Vagina (tissue), 2 donors: ENCODE measurements at places on chromosomes 7 and 10.

- peaks cover 20% of the 10 kb centered on the region for H3K36me3 ChIP-seq
- no peak overlapping the region for H3K4me3 ChIP-seq
- DNase-seq, result no peak
- H3K27ac ChIP-seq, result no peak overlapping the region
- H3K27me3 ChIP-seq, result no peaks in the 10 kb centered on the region
These were observed 91.1 kb downstream of the MAD1L1 start for GRCh38 chr7:2141651-2142050.

- no peak overlapping the region for H3K4me3 ChIP-seq
- peaks cover 77% of the 10 kb centered on the region for H3K4me1 ChIP-seq
- peak overlapping the region; percentile 85 for H3K27ac ChIP-seq
- no peaks in the 10 kb centered on the region for H3K36me3 ChIP-seq
- DNase-seq, result no peak
These were observed 211.4 kb upstream of the KLF14 start for GRCh38 chr7:130945411-130945811.

DNA sequence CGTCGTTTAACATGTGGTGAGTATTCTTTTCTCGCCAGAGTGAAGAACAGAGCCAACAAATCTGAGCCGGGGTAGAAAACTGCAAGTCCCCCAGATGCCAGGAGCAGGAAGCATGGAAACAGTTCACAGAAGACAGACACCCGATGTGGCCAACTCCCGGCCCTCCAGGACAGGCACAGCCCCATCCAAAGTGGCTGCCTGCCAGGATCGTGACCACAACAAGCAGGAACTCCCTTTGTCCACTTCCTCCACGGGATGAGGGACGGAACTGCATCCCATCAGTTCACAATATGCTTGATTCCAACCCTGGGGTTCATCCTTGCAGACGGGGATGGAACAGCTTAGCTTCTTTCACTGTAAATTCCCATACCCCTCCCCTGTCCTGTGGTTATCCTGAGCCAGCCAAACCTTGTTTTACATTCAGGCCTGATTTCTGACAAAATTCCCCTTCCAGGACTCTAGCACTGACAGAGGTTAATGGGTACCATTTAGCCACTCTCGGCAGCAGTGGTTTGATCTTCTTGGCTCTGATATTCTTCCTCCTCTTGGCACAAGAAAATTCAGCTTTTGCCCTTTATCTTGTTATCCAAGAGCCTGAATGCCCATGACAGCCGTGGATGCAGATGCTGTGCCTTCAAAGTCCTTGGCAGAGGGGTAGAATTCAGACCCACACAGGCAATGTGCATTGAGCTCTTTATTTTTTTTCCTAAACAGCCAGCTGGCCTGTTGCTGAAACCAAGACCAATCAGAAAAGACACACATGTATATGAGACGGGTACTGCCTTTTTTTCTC is 105.5 kb upstream of the FAM204A start:
- H3K4me3 ChIP-seq, result no peak overlapping the region
- H3K27ac ChIP-seq, result no peak overlapping the region
- H3K27me3 ChIP-seq, result no peaks in the 10 kb centered on the region
- H3K4me1 ChIP-seq, result no peaks in the 10 kb centered on the region

DNA sequence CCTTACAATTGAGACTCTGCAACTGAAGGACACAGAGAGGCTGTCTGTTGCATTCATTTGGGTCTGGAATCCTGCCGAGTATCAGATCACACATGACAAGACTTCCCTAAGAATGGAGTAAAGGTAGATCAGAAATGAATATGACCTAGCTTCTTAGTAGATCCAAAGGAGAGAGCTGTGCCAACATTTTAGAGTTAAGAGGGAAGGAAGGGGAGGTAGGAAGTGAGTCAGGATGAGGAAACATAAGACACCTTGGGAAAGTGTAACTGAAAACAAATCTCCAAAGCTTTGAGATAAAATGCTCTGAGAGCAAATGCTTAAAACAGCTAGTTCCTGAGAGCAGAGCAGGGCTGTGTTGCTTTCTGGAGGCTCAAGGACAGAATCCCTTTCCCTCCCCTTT is 6.1 kb upstream of the SLC25A13 start:
- no peaks in the 10 kb centered on the region for H3K36me3 ChIP-seq
- DNase-seq, result no peak

- H3K27ac ChIP-seq, result peak overlapping the region; percentile 22
- H3K27me3 ChIP-seq, result no peaks in the 10 kb centered on the region
- H3K36me3 ChIP-seq, result no peaks in the 10 kb centered on the region
- no peak for DNase-seq
- no peak overlapping the region for H3K4me3 ChIP-seq
These were observed 207.8 kb downstream of the DIP2C start for GRCh38 chr10:481628-482027.

DNA sequence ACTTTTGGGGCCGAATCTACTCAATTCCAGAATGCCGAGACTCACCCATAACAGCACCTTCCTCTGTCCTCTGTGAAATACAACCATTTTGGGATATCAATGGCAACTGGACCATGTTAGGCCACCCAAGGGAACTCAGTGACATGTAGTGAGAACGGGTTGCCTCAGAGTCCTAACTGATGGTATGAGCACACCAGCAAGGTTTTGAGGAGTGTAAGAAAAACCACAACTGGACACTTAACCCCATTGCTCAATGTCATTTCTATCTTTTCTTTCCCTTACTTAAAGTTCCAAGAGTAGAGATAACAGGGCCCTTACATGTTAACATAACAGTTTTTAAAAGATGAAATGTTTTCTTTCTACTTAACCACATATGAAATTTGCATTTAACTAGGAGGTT is 67.1 kb downstream of the TNS3 start:
- no peak for DNase-seq
- peaks cover 32% of the 10 kb centered on the region for H3K4me1 ChIP-seq
- no peak overlapping the region for H3K4me3 ChIP-seq
- H3K36me3 ChIP-seq, result no peaks in the 10 kb centered on the region

DNA sequence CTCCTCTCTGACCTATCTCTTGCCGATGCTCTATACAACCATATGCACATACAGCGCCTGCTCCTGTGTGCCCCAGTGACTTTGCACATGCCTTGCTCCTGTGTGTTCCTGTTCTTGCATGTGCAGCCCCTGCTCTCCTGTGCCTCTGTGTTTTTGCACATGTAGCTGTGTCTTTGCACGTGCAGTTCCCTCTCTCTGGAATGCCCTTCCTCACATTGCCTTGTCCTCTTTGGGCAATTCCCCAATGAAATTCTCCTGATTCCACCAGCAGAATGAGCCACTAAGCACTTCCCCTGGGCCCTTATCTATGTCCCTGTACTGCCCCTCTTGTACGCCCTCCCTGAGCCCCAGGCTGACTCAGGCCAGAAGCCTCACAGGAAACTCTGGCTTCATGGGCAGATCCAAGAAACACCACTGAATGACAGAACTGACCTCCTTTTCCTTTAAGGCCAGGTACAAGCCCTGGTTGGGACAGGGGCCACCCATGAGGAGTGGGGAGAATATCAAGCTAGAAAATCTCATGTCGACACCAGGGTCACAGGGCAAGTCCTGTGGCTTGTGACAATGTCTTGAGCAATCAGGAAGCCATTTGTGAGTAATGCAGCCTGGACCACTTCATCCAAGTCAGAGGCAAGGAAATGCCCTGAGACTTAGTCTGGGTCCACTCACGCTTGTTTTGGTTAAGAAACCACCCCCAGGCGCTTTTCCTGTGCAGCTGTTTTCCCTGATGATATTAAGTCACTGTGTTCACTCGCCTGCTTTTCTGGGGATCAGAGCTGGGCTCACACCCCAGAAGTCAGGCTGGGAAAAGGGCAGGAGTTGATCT is 1.9 kb upstream of the ARHGAP22 start:
- H3K4me3 ChIP-seq, result no peak overlapping the region
- peaks cover 16% of the 10 kb centered on the region for H3K4me1 ChIP-seq
- DNase-seq, result peak; percentile 70
- peak overlapping the region; percentile 9 for H3K27ac ChIP-seq
- no peaks in the 10 kb centered on the region for H3K27me3 ChIP-seq

DNA sequence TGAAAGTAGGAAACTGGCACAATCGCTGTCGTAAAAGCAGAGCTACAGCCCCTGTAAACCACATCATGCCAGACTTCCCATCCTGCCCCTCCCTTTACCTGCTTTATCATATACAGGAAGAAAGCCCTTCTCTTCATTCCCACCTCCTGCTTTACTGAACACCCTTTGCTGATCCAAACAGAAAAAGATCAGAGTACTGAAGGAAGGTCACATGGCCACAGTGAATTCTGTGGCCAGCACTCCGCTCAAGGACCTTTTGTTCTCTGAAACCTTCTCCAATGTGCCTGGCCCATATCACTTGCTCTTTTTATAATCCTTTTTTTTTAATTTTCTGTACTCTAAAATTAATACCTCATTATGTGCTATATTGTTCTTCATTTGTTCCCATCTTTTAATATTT is 108.8 kb upstream of the LRGUK start:
- H3K4me3 ChIP-seq, result no peak overlapping the region
- DNase-seq, result no peak
- peaks cover 7% of the 10 kb centered on the region for H3K4me1 ChIP-seq
- H3K27ac ChIP-seq, result no peak overlapping the region
- no peaks in the 10 kb centered on the region for H3K36me3 ChIP-seq

- H3K36me3 ChIP-seq, result no peaks in the 10 kb centered on the region
- no peak for DNase-seq
- H3K27me3 ChIP-seq, result no peaks in the 10 kb centered on the region
- H3K27ac ChIP-seq, result no peak overlapping the region
- H3K4me3 ChIP-seq, result no peak overlapping the region
These were observed 39.2 kb upstream of the CYP2C18 start for GRCh38 chr10:94644352-94644751.

DNA sequence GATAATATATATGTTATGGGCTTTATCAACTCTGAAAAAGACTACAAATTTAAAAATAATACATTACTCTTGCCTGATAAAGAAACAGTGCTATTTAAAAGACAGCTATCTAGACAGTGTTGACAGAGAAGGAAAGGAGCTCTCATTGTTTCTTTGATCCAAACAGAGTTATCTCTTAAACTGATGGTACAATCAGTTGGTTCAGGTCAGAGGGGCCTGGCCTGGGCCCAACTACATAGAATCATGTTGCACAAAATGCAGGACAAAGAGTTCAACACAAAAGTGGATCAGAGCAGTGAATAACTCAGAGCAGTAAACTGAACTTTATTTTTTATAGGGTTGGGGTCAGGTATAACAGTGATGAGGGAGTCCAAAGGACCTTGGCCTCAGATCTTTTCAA is 33.8 kb upstream of the SEMA3D start:
- no peaks in the 10 kb centered on the region for H3K4me1 ChIP-seq
- no peaks in the 10 kb centered on the region for H3K36me3 ChIP-seq
- H3K27me3 ChIP-seq, result no peaks in the 10 kb centered on the region
- H3K27ac ChIP-seq, result no peak overlapping the region
- DNase-seq, result no peak
- H3K4me3 ChIP-seq, result no peak overlapping the region

DNA sequence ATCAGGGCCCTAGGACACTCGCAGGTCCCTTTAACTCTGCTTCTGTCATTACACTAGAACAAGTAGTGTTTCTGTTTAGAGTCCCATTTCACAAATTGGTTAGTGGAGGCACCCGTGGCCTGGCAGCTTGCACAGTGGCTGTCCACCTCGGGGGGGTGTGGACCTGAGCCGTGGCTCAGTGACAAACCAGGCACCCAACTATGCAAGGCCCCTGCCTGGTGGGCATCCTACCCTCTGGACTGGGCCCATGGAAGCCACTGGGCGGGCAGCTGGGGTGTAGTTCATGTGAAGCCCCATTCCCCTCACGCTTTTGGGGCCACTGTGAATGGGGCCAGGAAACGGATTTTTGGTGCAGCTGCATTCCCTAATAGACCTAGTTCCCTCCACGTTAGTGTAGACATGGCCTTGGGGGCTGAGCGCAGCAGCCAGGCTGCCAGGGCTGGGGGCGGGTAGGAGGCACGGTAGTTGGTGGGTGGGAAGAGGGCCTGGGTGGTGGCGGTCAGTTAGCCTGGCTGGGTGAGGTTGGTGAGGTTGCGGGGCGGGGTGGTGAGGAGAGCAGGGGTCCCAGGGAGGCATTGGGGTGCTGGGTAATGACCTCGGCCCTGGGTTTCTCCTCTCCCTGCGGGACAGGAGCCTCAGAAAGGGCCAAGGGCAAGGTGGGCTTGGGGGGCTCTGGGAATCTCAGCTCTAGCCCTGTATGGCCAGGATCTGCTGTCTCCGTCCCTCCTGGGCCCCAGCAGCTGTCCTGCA is 18.7 kb downstream of the ZNF316 start:
- H3K36me3 ChIP-seq, result no peaks in the 10 kb centered on the region
- peaks cover 3% of the 10 kb centered on the region for H3K4me1 ChIP-seq
- H3K27me3 ChIP-seq, result no peaks in the 10 kb centered on the region
- no peak overlapping the region for H3K27ac ChIP-seq

- H3K4me3 ChIP-seq, result no peak overlapping the region
- no peaks in the 10 kb centered on the region for H3K36me3 ChIP-seq
- H3K27ac ChIP-seq, result no peak overlapping the region
- DNase-seq, result no peak
- H3K4me1 ChIP-seq, result no peaks in the 10 kb centered on the region
These were observed 131.6 kb downstream of the PKD1L1 start for GRCh38 chr7:47816647-47817046.

DNA sequence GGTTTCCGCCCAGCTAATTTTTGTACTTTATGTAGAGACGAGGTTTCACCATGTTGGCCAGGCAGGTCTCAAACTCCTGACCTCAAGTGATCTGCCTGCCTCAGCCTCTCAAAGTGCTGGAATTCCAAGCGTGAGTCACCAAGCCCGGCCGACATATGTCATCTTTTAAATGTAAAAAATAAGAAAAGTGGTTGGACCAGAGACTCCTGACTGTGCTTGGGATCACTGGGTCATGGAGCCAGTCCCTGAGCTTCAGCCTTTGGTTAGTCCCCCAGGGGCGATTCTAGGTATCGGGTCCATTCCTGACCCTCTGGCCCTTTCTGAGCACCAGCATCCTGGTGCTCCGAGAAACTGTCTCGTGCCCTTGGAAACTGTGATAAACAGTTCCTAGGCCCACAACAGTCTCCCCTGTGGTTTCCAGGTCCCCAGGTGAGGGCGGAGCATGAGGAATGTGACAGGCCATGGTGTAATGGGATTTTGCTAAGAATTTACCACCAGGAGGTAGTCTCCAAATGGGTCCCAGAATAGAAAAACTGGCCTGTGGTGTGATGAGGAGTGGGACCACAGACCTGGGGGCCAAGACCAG is 32.8 kb downstream of the UBTD1 start:
- no peak overlapping the region for H3K27ac ChIP-seq
- H3K27me3 ChIP-seq, result no peaks in the 10 kb centered on the region
- no peak for DNase-seq
- H3K36me3 ChIP-seq, result no peaks in the 10 kb centered on the region

- no peaks in the 10 kb centered on the region for H3K4me1 ChIP-seq
- H3K4me3 ChIP-seq, result no peak overlapping the region
- H3K27ac ChIP-seq, result no peak overlapping the region
- no peaks in the 10 kb centered on the region for H3K36me3 ChIP-seq
- DNase-seq, result no peak
- no peaks in the 10 kb centered on the region for H3K27me3 ChIP-seq
These were observed 1216.4 kb downstream of the CNTNAP2 start for GRCh38 chr7:147332988-147333387.

- no peak overlapping the region for H3K4me3 ChIP-seq
- H3K36me3 ChIP-seq, result no peaks in the 10 kb centered on the region
- DNase-seq, result no peak
- no peak overlapping the region for H3K27ac ChIP-seq
These were observed 526.7 kb upstream of the LRRN3 start for GRCh38 chr7:110564246-110564645.

GRCh38 chr10:52106011-52106410 is 208.1 kb upstream of the DKK1 start:
- H3K27ac ChIP-seq, result no peak overlapping the region
- DNase-seq, result no peak
- no peaks in the 10 kb centered on the region for H3K27me3 ChIP-seq
- H3K4me3 ChIP-seq, result no peak overlapping the region
